ENCODE measurements at places on chromosomes 6 and 20.

- no peak for DNase-seq
Measured at GRCh38 chr6:80280262-80281010, 174.0 kb downstream of the BCKDHB start.

- DNase-seq = no peak
Measured at GRCh38 chr6:63529498-63529897, 42.8 kb upstream of the LOC128125822 start.

- DNase-seq = no peak
Measured at GRCh38 chr6:69647726-69648125, 149.1 kb downstream of the LMBRD1 start.

GRCh38 chr20:25397821-25398220 lies 7.2 kb upstream of the ABHD12 start:
- no peak for DNase-seq
